ENCODE measurements at places on chromosomes 7 and 10. TPM values are rescaled to one million over a fixed set of nuclear protein-coding genes. Genes with fewer than 3 reads are reported as not detected.

- no peak for DNase-seq
These were observed 6.0 kb upstream of the ITPRIP start for GRCh38 chr10:104344219-104344618.

DNA sequence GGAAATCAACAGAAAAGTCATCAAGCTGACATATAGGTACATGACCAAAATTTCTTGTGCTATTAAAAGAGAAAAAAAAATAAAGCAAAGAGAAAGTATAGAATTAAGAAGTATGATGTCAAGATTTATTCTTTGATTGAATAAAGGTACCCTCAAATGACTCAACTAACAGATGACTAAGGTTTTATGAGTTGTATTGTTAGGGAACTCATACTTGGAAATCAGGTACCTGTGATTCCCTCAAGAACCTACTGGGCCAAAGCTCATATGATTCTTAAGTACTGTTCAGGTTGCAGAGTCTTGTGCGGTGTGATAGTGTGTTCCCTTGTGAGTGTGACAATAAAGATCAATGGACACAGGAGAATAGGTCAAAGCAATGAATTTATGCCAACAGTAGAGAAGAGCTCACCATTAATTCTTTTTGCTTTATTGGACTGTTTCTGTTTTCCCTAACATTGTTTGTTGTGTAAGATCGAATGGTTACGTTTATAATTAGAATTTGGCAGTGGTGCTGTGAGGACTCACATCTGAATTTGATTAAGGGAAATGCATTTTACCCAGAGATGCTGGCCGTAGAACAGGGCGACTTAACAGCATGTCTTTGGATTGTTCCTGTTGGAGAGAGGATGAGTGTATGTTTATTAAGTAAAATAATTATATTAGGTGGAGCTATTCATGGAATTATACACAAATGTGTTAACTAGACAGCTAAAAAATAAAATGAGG lies 293.2 kb upstream of the SEMA3D start:
- DNase-seq = no peak

DNA sequence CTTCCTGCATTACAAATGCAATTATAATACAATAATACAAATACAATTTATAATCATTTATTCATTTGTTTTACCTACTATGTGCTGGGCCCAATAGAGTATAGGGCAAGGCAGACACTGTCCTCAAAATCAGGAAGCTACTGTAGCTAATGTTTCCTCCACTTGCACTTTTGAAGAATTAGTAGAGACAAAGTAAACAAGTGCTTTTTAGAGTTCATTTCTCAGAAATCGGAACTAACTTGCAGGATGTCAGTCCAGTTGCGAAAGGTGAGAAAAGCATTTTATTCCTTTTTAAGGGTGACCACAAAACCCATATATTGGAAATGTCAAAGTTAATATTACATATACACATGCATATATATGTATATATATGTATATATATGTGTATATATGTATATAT lies 14.2 kb downstream of the ADRB1 start:
- DNase-seq = no peak

DNA sequence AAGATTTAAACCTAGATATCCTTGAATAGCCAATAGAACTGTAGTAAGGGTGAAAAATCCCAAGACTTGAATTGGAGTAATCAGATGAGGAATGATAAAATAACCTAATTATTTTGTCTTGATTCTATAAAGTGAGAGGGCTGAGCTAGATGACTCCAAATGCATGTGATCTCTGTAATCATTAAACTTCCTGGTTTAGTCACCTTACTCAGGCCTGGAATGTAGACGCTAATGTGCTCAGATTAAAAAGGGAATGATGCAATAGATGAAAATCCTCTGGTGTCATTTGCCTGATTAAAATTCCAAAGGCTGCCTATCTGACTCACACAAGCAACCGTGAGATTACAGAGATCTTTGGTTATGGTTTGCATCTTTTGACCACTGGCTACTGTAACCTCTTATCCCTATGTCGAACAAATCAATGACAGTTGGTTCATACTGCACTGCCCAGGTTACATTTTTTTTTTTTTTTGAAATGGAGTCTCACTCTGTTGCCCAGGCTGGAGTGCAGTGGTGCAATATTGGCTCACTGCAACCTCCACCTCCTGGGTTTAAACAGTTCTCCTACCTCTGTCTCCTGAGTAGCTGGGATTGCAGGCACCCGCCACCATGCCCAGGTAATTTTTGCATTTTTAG lies 2.9 kb upstream of the HKDC1 start:
- DNase-seq = no peak

- DNase-seq = no peak
These were observed 568.1 kb upstream of the MKI67 start for GRCh38 chr10:128694168-128694850.

DNA sequence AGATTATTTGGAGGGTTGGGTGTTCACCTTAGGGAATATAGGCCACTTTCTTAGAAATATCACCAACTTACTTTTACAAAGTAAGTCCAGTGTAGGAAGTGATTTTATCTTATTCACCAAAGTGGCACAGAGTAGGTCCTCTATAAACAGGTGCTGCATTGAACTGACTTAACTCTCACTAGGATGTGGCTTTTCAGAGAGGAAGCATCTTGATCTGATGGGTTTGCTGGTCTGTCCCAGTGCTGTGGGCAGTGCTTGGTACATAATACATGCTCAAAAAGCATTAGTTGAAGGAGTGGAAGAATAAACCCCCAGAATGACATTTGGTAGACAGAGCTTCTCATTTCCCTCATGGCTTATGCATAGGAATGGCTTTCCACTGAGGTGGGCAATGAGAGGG lies 334.7 kb downstream of the LRMDA start:
- DNase-seq = no peak

The FRMD4A gene
- polyA plus RNA-seq = 6.0 TPM

The CAV2 gene
- polyA plus RNA-seq = 15.7 TPM

The DBF4 gene
- polyA plus RNA-seq = 2.0 TPM

Data from psoas muscle (tissue), 8 donors.